ENCODE measurements at places on chromosomes 1 and 21.

DNA sequence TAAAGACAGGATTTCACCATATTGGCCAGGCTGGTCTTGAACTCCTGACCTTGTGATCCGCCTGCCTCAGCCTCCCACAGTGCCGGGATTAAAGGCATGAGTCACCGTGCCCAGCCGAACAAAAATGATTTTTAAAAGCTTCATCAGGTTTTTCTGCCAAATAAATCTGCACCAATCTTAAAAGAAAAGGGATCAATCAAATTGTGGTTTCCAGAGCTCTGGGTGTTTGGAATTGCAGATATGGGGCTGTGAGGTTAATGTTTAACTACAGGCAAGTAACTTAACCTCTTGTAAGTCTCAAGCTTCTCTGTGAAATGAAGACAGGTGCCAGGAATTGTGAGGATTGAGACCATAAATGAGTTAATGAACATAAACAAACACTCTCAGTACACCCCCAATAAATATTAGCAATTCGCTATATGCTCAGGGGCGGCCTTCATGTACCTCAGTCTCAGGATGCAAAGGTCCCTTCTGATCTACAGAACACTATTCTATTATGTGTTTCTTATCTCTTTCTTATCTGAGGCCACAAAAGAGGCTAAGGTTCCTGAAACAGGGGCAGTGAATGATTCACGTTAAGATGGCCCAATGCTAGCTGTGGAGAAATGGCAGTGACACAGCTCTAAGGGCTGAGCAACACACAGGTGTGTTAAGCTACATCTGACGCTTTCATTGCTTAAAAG lies 7.1 kb upstream of the GNPAT start:
- DNase-seq: no peak

GRCh38 chr1:18957136-18957521 lies 653 bp upstream of the IFFO2 start:
- DNase-seq: no peak

- DNase-seq: no peak
These were observed 26.5 kb downstream of the FAAP20 start for GRCh38 chr1:2168090-2168489.

DNA sequence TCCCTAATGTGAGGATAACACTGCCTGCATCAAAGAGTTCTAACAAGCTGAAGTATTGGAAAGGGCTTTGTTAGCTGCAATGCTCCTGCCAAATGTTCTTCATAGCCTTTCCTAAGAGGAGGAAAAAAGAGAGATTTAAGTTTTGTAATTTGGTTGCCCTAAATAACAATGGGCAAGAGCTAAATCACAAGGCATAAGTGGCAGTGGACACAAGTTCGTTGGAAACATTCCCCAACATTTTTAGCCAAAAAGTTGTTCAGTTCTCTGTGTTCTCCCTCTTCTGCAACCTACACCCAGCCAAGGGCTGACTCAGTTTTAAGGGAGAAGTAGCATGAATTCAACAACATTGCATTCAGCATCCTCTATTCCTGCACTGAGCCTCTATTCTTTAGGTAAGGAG lies 2.6 kb upstream of the UQCRHL start:
- DNase-seq: no peak

- DNase-seq: no peak
These were observed 31.0 kb downstream of the TMCC2 start for GRCh38 chr1:205258719-205259118.

GRCh38 chr1:177246710-177247580 lies 76.2 kb downstream of the BRINP2 start:
- no peak for DNase-seq

- no peak for DNase-seq
These were observed at the start of gene ZBTB8B for GRCh38 chr1:32464716-32465577. Gene ZBTB8B (plus strand): TSS chr1:32465072. CDS start chr1:32470625, 5,553 bp downstream.

- DNase-seq: no peak
These were observed 70.1 kb downstream of the EPHB2 start for GRCh38 chr1:22780696-22781095.

DNA sequence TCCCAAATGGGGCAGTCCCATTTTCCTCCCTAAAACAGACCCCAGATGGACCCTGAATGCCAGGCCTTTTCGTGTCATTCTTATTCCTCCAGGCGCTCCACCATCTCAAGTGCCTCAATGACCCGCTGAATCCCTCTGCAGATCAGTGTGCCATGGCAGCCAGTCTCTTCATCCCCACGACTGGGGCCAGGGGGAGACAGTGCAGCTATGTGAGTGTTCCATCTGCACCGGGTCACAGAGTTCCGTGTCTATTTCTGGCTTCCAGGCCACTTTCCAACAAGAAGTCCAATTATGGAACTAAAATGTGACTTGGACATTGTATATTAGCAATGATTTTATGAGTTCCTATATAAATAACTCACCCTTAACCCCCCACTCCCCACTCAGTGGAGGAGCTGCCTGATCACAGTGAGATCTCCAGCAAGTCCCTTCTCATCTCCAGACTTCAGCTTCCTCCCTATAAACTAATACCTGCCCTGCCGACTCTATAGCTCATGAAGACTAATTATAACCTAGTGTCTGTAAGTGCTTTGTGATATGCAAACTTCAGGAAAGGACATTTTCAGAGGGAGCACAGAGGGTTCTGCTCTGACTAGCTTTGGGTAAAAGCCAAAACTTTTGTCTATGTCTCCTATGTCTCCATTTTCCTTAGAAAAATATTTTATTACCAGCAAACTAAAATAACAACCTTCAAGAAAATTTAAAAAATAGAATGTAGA lies 56.3 kb upstream of the NFASC start:
- DNase-seq: no peak

GRCh38 chr1:227190321-227190720 lies 128.0 kb downstream of the CDC42BPA start:
- DNase-seq: no peak

DNA sequence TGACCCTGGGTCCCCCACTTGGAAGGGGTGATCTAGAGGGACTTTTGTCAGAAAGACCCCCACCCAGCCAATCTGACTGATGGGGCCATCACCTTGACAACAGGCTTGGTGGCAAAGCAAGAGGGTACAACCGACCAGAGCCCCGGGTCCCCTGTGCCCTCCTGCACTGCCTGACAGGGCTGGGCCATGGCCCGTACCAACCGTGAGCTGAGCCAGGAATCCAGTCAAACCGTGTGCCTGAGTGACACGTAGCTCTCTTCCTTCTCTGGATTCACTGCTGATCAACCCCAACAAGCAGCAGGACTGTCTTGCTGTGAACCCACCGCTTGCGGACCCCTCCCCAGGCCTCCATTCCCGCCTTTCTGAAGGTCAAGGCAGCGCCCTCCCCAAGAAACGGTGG lies 27.0 kb downstream of the PDE9A start:
- DNase-seq: no peak

DNA sequence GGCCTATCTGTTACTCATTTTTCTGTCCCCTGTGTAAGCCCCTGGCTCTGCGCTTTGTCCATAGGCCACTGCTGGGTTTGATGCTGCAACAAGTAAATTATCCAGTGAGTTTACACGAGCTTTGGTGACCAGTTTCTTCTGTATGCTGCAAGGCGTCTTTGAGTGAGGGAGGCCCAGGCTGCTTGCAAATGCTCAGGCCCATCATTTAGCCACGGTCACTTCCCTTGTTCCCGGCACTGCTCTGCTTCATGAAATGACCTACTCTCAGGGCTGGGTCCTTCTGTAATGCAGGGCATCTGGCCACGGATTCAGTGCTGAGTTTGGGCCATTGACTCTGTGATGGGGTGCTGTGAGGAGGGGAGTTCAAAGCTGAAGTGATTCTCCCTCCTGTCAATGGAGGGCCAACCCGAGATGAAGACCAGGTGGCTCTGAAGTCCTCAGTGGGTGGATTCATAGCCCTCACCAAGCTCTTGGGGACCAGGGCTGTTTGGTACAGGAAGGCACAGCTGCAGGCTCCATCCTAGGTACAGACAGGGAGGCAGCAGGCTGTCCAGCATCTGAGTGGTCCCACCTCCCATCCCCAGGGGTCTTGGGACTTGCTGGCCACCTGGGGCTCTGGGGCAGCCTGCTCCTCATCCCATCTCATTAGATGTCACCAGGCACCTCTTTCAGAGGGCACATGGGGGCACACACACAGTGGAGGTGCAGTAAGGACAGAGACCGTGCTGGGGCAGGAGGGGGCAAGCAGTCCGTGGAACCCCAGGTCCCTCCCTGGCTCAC lies 21.7 kb downstream of the LHX4 start:
- DNase-seq: no peak

Measured in stimulated activated CD4-positive, alpha-beta T cell treated with anti-CD3 and anti-CD28 coated beads, Interleukin-15, amount 100 ng/mL, for 1 hour (primary cell).